Neural crest cell (in vitro differentiated cells): ENCODE measurements at places on chromosomes 16 and 17.

DNA sequence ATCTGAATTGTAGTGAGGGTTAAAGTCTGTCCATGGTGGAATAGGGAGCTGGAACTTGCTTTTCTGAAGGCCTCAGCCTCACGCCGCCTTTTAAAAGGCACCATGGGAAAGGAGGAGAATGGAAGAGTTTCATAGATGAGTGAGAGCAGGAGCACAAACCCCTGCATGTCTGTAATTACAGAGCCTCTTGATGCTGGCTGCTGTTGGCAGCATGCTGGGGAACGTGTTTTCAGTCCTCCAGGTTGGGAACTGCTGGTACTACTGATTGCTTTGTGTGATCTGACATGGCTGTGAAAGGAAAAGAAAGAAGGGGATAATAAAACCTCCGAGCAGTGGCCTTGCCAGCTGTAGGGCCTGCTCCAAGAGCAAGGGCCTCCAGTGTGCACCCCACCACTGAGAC, 16.8 kb upstream of the DYNLL2 start:
- no peak for DNase-seq

DNA sequence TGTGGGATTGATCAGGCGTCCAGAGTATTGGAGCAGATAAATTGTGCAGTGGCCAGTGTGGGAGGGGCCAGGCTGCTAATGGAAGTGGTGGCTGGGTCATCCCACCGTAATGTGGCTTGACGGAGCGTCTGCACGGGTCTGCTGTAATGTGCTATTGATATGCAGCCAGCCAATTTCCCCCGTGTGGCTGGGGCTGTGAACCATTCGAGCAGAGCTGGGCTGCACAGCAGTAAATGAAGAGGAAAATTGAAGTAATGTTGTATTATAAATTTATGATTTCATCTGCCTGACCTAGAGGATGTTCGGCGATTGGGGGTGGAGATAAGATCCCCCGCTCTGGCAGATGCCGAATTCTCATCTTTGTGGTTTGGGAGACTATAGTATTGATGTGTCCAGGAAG, 121.5 kb downstream of the CCDC182 start:
- DNase-seq: no peak

DNA sequence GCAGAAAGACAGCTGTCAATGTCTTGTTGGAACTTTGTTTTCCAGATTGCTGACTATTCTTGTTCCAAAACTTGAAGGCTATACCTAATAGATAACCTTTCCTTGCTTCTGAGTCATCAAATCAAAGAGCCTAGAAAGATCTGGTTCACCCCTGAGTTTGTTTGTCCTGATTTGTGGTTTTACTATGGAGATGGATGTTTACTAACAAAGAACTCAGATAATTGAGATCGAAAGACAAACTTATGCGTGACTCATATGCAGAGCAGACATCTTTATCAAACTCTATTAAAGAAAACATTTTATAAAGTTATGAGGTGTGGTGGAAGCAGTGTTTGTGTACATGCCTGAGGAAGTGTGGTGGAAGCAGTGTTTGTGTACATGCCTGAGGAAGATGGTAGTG, 311.1 kb upstream of the TBX2 start:
- no peak for DNase-seq

GRCh38 chr17:52465407-52465806, 306.9 kb upstream of the CA10 start:
- no peak for DNase-seq

- DNase-seq: no peak
These were observed 68.0 kb upstream of the NKD1 start for GRCh38 chr16:50480206-50480605.

DNA sequence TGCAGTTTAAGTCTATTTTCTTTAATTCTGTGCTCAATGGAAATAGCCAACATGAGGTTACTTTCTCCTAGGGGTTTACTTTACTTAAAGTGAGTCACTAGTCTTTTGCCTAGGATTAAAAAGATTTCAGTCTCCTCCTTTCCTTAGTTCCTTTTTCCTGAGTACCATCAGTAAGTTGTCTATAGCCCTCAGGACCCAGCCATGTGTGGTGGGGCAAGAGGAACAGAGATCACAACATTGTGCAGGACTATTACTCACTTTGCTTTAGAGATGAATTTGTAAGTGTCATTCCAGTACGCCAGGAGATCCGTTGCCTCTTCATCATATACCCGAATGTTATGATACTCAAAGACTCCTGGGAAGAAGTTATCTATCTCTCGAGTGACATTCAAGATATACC, 27.7 kb upstream of the CORO6 start:
- DNase-seq: no peak

DNA sequence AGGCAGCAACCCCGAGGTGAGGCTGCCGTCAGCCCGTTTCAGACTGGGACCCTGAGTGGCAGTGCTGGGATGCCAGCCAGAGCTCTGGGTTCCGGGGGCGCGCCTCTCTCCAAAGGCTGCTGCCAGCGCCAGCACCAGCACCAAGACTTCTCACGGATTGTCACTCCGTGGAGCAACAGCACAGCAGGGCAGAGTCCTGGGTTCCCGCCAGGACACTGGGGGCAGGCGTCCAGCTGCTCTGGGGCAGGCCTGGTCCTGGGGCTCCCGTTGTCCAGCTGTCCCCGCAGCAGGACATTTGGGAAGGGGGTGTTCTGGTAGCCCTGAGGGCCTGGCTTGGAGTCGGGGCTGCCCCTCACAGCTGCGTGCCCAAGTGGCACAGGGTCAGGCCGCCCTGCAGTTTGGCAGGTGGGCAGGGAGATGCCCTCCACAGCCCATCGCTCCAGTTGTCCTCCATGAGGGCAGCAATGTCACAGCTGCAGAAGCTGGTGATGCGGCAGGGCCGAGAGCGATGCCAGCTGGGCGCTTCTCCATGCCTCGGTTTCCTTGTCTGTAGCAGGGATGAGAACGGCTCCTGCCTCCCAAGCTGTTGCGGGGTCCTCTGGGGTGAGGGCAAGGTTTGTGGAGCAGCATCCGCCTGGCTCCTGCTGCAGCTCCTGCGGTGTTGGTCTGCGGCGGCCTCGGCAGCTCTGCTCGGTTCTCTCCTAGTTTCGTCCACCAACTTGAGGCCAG, 137.3 kb upstream of the CIBAR2 start:
- DNase-seq: no peak

DNA sequence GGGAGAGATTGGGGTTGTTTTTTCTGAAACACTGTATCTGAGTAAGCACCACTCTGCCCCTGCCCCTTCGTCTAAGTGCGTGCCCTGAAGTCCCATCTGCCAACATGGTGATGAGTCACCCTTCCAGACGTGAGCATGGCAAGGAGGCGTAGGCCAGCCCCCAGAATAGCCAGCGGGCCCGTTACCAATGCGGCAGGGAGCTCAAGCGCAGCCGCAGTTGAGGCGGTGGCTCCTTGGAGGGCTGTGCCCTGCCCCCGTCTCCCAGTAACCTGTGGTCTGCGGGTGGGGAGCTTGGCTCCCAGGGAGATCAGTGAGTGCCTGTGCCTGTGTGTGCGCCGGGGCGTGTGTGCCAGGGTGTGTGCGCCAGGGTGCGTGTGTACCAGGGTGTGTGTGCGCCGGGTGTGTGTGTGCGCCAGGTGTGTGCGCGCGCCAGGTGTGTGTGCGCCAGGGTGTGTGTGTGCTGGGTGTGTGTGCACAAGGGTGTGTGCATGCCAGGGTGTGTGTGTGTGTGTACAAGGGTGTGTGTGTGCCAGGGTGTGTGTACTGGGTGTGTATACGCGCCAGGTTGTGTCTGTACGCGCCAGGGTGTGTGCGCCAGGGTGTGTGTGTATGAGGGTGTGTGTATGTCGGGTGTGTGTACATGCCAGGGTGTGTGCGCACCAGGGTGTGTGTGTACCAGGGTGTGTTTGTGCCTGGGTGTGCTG, 98.6 kb upstream of the CHMP6 start:
- no peak for DNase-seq

GRCh38 chr17:67637901-67638641, 79.7 kb upstream of the NOL11 start:
- no peak for DNase-seq

- no peak for DNase-seq
These were observed 131.0 kb upstream of the TNRC6C start for GRCh38 chr17:77827511-77827910.

- peak; percentile 57 for DNase-seq
These were observed at the start of gene NOG for GRCh38 chr17:56593646-56594319. Gene NOG, plus strand, starts transcription at chr17:56593699. Its CDS starts 525 bp downstream, at chr17:56594224.

- no peak for DNase-seq
These were observed 3.1 kb upstream of the LHX1 start for GRCh38 chr17:36934144-36934691.

- no peak for DNase-seq
These were observed 60.1 kb upstream of the WSB1 start for GRCh38 chr17:27233776-27234175.

DNA sequence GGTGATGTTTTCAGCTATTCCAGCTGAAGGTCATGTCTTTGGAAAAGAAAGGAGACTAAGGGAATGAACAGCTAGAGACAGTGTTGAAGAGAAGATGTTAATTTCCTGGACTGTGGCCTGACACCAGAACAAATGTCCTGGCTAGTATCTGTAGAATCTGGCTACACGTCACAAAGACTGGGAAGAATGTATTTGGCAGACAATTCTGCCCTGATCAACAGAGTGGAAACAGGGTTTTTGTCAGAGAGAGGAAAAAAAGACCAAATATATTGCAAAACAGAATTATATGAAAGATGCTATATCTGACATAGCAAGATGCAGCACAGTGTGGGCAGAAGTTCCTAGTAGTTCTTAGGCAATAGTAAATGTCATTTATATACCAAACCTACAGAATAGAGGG, 17.0 kb upstream of the ANKFN1 start:
- DNase-seq: no peak

- no peak for DNase-seq
These were observed 1013.8 kb upstream of the EEF2KMT start for GRCh38 chr16:6111390-6111789.

GRCh38 chr17:46948544-46948943, 25.6 kb downstream of the GOSR2 start:
- no peak for DNase-seq

GRCh38 chr16:1337486-1337885, 4.0 kb downstream of the BAIAP3 start:
- no peak for DNase-seq

GRCh38 chr17:64196601-64197000, 66.5 kb downstream of the TEX2 start:
- DNase-seq: no peak

GRCh38 chr16:82758406-82758805, 131.6 kb downstream of the CDH13 start:
- no peak for DNase-seq

DNA sequence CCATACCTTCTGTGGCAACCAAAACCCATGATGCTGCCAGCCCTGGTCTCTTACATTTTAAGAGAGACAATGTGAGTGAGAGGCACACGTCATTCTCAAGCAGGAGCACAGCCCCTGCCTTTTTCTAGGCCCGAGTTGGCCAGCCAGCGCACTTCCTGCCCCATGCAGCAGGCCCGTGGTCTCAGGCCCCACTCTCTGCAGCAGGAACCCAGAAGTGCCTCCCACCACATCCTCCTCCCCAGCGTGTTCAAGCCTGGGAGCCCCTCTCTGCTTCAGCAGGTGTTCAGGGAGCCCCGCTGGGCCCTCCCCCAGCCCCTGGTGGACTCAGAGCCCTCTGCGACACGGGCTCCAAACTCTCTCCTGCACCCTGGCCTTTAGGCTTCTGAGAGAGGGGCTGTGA, 30.5 kb downstream of the ITGAE start:
- DNase-seq: no peak

DNA sequence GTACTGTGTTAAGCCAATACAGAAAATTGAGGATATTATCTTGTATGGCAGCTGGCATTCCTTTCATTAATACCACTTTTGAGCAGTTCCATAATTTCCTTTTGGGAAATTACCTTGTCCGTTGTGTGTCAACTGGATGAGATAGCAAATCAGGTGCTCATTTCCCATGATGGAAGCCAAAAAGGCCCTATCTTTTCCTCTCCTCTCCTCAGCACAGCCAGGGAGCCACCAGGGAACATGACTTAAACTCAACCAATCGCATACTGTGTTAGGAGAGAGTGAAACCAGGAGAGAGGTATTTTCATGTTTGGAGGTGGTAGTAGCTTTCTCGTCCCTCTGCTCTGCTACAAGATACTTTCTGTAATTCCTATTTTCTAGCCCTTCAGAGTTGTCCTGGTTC, 96.1 kb upstream of the TOX3 start:
- no peak for DNase-seq

- DNase-seq: peak; percentile 64
These were observed 7.3 kb upstream of the SMIM5 start for GRCh38 chr17:75625813-75626486.

DNA sequence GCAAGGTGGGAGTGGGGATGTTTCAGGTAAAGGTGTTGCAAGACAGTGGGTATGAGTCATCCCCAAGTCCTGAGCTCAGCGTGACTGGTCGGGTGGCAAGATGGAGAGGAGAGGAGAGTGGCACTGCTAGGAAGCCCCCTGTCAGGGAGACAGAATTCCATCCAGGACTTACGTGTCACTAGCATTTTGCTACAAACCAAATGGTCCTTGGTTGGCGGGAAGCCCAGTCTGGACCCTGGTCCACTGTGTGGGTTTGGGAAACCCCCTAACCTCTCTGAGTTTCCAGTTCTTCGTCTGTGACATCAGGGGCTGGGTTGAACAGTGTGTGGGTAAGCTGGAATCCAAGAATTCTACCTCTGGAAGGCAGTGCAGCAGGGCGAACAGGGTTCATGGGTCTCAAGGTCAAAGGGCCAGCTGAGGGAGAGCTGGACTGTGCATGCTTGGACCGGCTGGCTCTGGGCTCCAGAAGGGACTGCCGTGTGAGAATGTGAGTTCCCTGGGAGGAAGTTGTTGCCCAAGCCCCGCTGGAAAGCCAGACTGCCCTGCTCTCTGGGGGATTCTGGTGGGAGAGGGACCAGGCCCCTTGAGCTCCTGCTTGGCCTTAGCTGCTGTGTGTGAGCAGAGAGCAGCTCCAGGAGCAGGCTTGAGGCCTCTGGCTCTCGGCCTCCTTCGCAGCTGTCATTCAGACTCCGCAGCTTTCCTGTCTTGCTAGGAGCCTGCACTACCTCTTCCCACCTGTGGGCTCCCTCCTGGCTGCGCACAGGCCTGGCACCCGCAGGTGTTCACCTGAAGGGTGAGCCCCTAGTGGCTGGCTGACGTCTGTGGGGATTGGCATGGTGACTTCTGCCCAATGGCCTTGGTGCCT, 84.6 kb downstream of the NT5M start:
- DNase-seq: no peak
